Liver (tissue), 10 donors: ENCODE measurements at places on chromosomes 3 and 15.
A peak's percentile ranks its signal among the peaks of the same experiment; 100 is the strongest.

GRCh38 chr3:196159526-196159925 is 51.7 kb downstream of the ZDHHC19 start:
- DNase-seq = no peak

- DNase-seq = no peak
Measured at GRCh38 chr15:71542836-71543235, 267.5 kb upstream of the NR2E3 start.

DNA sequence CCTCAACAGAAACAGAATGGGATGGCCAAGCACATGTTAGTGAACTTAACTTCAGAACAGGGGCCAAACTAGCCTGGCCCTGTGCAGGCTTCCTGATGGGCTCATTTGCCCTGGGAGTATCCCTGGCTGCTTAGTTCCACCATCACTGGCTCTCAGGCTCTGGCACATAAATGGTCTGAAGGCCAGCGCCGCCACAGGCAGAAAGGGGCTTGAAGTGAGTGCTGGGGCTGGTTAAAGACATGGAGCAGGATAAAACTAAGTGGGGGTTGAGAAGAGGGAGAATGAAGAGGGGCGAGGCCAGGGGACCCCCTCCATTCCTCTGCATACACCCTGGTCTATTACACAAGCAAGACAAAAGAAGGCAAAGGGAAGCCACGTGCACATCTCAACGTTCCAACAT is 12.2 kb downstream of the SLCO2A1 start:
- DNase-seq = no peak

- no peak for DNase-seq
Measured at GRCh38 chr3:188402229-188402628, 248.3 kb downstream of the LPP start.

DNA sequence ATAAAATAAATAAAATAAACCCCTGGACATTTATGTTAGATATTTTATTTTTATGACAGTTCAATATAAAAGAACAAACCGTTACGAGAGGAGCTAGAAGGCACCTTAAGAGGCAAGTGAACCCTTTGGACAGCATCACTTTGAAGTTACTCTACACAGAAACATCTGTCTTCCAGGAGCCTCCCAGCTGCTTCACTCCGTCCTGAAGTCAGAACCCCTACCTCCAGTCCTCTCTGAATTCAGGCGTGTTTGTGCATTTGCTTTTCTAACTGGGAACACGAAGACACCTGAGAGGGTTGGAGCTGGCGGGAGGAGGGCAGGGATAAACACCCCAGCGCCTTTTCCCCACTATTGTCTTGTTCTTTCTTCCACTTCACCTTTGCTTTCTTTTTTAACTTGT is 46.2 kb downstream of the CMTM7 start:
- no peak for DNase-seq

GRCh38 chr15:47460795-47461573 is 256.3 kb upstream of the SEMA6D start:
- no peak for DNase-seq

GRCh38 chr3:123870033-123870432 is 14.1 kb downstream of the MYLK start:
- DNase-seq = no peak

- no peak for DNase-seq
Measured at GRCh38 chr15:63308947-63309346, 31.5 kb downstream of the APH1B start.

DNA sequence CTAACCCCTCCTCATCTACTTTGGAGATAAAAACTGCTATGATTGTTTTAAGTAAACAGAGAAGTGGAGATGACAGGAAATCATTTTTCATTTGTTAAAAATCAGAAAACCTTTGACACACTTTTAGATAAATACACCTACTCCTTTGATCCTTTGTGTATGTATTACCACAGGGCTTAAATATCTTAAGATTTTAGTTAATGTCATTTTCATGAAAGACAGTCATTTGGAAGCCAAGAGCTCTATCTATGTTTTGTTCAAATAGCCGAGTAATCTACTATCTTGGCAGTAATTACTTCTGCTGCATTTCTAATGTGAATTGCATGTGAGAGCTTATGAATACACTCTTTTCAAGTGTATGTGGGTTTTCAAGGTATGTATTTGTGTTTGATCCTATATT is 2.0 kb downstream of the ARPP21 start:
- no peak for DNase-seq

DNA sequence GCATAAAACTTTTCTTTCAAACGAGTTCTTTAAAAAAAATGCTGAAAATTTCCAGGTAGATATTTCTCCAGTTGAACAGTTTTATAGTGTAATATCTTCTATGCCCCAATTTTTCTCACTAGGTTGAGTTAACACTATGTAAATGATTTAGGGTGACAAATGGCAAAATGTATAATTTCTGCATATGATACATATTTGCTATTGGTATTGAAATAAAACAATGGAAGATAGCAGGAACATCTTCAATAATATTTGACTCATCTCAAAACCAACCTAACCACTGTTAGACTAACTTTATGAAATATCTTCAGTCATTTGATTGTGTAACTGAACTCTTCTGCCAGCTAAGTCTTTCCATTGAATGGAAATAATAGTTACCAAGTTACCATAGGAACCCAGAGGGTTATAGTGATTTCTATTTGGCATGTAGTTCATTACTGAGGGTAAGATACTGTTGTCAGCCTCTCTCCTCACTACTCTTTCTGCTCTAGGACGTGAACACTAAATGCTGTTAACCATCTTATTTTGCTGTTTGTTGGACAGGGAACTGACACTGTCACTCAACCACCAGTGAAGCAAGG is 824.7 kb upstream of the NECTIN3 start:
- no peak for DNase-seq

DNA sequence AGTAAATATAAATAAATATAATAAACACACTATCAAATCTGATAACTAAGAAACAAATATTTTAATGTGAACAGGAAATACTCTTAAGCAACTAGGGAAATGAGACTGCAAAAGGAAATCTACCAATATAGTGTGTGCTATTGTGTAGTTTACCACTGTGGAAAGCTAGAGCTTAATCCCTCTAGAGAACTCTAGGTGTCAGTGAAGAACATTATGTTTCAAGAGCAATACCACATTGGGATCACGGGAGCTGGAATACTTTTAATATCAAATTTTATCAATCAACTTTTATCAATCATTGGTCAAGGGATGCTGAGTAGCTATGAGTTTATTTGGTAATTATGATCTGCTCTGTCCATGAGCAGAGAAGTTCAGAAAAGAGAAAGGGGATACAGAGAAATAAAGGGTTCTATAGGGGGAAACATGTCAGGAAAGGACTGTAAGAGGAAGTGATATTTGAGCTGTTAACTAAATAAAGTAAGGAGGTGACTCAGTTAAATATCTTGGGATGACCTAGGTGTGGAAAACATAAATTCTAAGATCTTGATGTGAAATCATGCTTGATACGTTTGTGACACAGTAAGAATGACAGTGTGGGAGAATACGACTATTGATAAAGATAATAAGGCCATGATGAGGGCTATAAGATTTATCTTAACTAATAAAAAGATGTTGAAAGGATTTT is 762.2 kb upstream of the ALCAM start:
- DNase-seq = no peak

- no peak for DNase-seq
Measured at GRCh38 chr3:112948346-112948838, 26.5 kb downstream of the CD200R1 start.

- DNase-seq = no peak
Measured at GRCh38 chr3:39289107-39289506, 9.3 kb upstream of the CX3CR1 start.

DNA sequence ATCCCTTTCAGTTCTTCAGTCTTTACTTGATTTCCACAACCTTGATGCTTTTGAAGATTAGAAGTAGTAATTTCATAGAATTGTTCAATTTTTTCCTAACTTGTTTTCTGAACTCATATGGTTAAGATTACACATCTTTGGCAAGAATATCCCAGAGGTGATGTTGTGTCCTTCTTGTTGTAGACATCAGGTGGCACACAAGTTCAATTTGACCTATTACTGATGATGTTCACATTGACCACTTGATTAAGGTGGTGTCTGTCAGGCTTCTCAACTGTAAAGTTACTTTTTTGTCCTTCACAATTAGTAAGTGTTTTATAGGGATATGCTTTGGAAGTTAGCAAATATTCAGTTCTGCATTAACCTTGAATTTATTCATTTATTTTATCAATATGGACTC is 34.6 kb upstream of the THRB start:
- DNase-seq = no peak

- DNase-seq = no peak
Measured at GRCh38 chr3:37588758-37589157, 272.9 kb upstream of the CTDSPL start.

- DNase-seq = no peak
Measured at GRCh38 chr3:15787941-15788340, 9.8 kb downstream of the ANKRD28 start.

DNA sequence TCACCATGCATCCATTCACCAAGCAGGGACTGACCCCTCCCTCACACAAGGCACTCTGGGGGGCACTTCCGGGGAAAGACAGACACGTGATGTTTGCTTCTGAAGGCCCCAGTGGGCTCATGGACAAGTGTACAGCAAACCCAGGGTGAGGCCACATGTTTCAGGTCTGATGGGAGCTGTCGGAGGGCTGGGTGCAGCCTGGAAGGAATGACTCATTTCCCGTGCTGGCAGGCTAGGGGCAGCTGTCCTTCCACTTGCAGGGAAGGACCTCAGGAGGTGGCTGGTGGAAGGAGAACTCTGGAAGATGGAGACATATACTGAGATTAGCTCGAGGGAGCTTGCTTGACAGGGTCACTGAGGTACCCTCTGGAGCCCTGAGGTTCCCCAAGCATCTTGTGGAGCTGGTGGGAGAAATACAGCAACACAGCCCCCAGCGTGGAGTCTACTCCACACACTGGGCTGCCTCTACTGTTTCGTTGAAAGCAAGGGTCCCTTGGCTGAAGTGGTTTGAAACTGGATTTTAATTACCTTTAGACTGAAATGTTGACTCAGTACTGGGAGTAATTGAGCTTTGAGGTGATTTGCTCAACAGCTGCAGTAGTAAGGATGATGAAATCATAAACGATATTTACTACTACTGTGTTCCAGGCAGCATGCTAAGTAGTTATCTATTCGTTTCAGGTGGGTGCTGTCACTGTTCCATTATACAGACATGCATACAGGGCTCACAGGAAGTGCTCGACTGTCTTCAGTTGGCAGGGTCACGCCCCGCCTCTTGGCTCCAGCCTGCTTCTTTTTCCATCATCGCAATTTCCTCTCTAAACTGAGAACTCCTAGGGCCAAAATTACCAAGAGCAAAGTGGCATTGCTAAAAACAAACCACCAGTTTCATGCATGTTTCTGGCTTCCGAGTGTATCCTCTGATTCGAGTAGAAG is 230.4 kb downstream of the ADAMTS17 start:
- no peak for DNase-seq

DNA sequence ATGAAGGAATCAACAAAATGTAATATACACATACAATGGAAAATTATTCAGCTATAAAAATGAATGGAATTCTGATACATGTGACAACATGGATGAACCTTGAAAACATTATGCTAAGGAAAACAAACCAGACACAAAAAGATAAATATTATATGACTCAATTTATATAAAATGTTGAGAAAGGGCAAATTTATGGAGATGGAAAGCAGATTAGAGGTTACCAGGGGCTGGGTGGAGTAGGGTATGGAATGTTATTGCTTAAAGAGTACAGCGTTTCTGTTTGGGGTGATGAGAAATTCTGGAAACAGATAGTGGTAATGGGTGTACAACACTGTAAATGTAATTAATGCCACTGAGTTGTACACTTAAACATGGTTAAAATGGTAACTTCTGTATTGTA is 50.9 kb downstream of the EMC4 start:
- DNase-seq = no peak

DNA sequence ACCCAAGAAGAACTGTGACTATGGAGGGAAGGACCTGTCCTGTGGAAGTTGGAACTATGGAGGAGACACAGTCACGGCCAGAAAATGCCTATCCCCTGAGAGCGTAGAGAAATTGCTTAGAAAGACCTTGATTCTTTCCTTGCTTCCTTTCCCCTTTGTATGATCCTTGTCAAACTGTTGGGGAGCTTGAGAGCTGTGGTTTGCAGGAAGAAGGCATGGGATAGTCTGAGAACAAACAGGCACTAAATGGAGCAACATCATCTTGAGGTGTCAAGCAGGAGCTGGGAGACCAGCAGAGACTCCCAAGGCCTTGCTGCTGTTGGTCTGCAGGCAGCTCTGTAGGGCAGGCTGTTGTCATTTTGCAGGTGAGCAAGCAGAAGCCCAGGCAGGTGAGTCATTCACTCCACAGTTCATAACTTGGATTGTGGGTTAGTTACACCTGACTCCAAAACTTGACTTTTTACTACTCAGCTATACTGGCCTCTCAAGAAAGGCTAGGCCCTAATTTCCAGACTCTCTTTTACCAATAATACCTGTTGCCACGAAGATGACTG is 298.9 kb downstream of the LRTM1 start:
- no peak for DNase-seq

DNA sequence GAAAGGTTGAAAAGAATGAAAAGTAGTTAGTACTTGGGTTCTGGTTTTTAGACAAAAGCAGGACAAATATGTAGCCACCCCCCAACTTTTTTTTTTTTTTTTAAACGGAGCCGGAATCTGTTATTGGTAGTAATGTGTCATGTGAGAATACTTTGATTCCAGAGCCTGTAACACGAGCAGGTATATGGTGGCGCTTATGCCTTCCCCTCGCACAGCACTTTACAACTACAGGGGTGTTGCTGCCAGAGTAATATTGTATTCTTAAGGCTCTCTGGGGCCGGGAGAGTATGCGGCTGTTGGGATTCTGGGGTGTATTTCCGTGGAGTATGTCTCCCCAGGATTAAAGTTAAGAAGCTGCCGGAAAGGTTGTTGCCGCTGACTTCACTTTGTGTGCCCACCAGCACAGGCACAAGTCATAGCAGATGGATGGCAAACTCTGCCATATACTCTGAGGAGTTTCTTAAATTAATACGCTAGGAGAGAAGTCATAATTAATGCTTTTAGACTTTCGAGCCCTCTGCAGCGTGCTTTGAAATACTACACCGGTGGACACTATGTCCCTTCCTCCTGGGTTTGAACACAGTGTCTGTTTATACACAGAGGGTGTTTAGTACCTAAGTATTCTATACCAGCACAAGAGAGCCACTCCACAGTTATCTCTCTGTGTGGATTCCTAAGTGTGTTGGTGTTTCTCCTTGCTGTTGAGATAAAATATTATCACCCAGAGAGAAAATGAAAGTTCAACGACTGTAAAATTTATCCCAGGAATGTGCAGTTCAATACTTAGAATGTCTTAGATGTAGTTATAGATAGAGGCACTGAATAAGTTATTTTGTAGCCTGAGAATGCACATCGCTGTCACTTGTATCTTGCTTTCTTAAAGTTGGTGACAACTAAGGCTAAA is 1.4 kb downstream of the MBNL1 start:
- peak; percentile 60 for DNase-seq

GRCh38 chr3:177760803-177761202 is 563.5 kb upstream of the TBL1XR1 start:
- no peak for DNase-seq

GRCh38 chr3:196440696-196441095 is 8.5 kb upstream of the UBXN7 start:
- no peak for DNase-seq

GRCh38 chr3:99410789-99411311 is 227.5 kb upstream of the COL8A1 start:
- DNase-seq = no peak

GRCh38 chr3:60217156-60217911 is 1033.9 kb downstream of the FHIT start:
- DNase-seq = no peak

GRCh38 chr3:113193288-113193687 is 18.1 kb upstream of the BOC start:
- DNase-seq = no peak

- no peak for DNase-seq
Measured at GRCh38 chr3:17910922-17911321, 168.5 kb upstream of the TBC1D5 start.

- DNase-seq = no peak
Measured at GRCh38 chr3:78588906-78589621, 1178.7 kb downstream of the ROBO1 start.
